ENCODE measurements at places on chromosomes 3 and 15.

DNA sequence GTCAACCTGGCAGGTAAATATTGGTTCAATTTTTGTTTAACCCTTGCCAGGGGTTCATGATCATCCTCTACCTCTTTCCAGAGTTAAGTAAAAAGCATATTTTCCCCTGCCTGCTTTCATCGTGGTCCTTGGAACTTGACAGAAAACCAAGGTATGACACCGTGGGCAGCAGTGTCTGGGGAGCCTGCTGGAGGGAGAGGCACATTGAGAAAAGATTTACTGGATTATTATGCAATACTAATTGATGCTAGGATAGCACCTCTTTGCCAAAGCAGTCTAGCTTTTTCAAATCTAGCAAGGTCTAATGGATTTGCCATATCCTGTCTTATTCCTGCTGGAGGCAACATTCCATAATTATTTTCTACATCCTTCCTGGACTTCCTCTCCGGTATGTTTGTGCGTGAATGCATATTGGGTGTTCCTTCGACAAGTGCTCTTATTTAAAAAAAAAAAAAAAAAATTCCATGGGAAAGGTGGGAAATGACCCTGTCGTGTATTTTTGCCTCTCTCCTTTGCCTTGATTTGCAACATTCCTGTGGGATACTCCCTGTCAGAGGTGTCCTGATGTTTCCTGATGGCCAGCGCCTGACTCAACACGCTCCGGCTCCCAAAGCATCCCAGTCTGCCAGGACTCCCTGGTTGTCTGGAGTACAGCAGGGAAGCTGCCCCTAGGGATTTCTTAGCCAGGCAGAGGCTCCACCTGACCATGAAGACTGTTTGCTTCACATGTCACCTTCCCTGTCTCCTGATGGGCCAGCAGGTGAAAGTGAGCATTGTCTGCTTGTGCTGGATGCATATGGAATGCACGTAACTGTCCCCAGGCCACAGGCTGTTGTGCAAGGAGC lies 6.3 kb downstream of the BHLHE40 start:
- DNase-seq, result no peak

GRCh38 chr3:18982920-18983319 lies 165.4 kb upstream of the KCNH8 start:
- no peak for DNase-seq

DNA sequence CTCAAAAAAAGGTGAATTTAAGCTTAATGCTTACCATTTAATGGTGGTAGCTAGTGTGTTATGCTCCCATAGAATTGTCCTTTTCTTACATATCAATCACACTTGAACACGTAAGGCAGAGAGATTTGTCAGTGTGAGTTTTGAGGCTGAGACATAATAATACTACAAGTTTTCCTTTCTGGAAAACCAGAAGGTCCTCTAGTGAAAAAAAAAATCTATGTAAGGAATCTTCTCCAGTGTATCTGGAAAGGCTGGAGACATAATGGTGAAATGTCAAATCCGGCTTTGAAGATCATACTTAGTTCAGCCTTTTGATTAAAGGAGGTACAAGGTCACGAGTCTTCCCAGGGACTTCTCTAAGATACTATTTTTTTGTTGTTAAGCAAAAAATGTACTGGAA lies 3.4 kb downstream of the TSC22D2 start:
- no peak for DNase-seq

GRCh38 chr15:99928429-99928981 lies 195.3 kb upstream of the LYSMD4 start:
- peak; percentile 93 for DNase-seq

GRCh38 chr15:85692873-85693272 lies 101.9 kb downstream of the KLHL25 start:
- DNase-seq, result no peak

DNA sequence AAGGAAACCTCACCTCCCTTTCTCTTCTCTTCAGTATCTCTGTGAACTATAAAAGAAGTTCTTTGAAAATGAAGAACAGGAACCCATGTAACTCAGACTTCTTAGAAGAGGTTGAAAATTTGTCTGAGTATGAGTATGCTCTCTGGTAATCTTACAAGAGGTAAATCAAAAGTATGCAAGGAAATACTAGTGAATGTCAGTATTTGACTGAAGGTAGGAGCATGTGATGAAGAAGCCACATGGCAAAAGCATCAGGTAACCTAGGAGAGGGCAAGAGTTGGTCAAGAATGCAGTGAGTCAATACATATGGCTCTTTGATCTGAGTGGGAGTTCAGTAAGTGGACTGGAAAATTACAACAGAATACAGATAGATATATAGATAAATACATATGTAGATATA lies 133.0 kb upstream of the NECTIN3 start:
- no peak for DNase-seq

GRCh38 chr3:129346695-129347457 lies 68.2 kb downstream of the HMCES start:
- no peak for DNase-seq

All from CD4-positive, alpha-beta T cell (primary cell).